ENCODE measurements at places on chromosomes 7 and 10. TPM values are rescaled to one million over a fixed set of nuclear protein-coding genes. Genes with fewer than 3 reads are reported as not detected.

GRCh38 chr7:16684935-16685334, 39.0 kb downstream of the BZW2 start:
- H3K36me3 ChIP-seq = no peaks in the 10 kb centered on the region
- H3K27me3 ChIP-seq = no peaks in the 10 kb centered on the region
- no peak overlapping the region for H3K27ac ChIP-seq
- no peak overlapping the region for H3K4me3 ChIP-seq
- peaks cover 14% of the 10 kb centered on the region for H3K4me1 ChIP-seq

- H3K27ac ChIP-seq = no peak overlapping the region
- H3K27me3 ChIP-seq = no peaks in the 10 kb centered on the region
- no peak for DNase-seq
These were observed 737.9 kb downstream of the INHBA start for GRCh38 chr7:40965016-40965415.

The HMX3 gene
- not detected for total RNA-seq

The EPO gene
- not detected for total RNA-seq

- H3K36me3 ChIP-seq = no peaks in the 10 kb centered on the region
- no peak for DNase-seq
- no peak overlapping the region for H3K27ac ChIP-seq
- no peaks in the 10 kb centered on the region for H3K27me3 ChIP-seq
- peaks cover under 1% of the 10 kb centered on the region for H3K4me1 ChIP-seq
These were observed 2.6 kb downstream of the CLDN4 start for GRCh38 chr7:73833251-73833919.

- H3K27ac ChIP-seq = no peak overlapping the region
- no peak overlapping the region for H3K4me3 ChIP-seq
- H3K4me1 ChIP-seq = peaks cover 18% of the 10 kb centered on the region
These were observed 25.1 kb upstream of the ZNF273 start for GRCh38 chr7:64877714-64878610.

GRCh38 chr10:83724471-83725241, 414.7 kb upstream of the GHITM start:
- H3K27me3 ChIP-seq = no peaks in the 10 kb centered on the region
- H3K27ac ChIP-seq = no peak overlapping the region
- no peak overlapping the region for H3K4me3 ChIP-seq
- no peaks in the 10 kb centered on the region for H3K4me1 ChIP-seq

The COL17A1 gene
- not detected for total RNA-seq

All from B cell (primary cell).